ENCODE measurements at places on chromosomes 7 and 10.

- no peak for DNase-seq
Observed at GRCh38 chr10:91713461-91714072, 80.7 kb upstream of the PPP1R3C start.

DNA sequence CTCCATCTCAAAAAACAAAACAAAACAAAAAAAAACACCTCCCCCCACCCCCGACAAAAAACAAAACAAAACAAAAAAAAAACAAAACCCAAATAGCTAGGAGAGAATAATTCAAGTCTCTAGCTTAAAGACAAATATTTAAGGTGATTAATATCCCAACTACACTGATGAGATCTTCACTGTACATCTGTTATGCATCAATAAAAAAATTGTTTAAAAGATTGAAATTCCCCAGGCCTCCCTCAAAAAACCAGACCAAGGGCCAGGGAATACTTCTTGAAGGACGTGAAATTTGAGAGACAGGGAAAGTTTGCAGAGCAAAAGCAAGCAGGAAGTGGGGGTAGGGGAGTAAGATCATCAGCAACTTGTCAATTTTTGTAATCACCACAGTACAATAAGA, 232.6 kb downstream of the REEP3 start:
- DNase-seq, result no peak

- no peak for DNase-seq
Observed at GRCh38 chr10:12212454-12212853, 16.5 kb downstream of the CDC123 start.

GRCh38 chr10:1166101-1166827, 110.1 kb downstream of the WDR37 start:
- DNase-seq, result no peak

DNA sequence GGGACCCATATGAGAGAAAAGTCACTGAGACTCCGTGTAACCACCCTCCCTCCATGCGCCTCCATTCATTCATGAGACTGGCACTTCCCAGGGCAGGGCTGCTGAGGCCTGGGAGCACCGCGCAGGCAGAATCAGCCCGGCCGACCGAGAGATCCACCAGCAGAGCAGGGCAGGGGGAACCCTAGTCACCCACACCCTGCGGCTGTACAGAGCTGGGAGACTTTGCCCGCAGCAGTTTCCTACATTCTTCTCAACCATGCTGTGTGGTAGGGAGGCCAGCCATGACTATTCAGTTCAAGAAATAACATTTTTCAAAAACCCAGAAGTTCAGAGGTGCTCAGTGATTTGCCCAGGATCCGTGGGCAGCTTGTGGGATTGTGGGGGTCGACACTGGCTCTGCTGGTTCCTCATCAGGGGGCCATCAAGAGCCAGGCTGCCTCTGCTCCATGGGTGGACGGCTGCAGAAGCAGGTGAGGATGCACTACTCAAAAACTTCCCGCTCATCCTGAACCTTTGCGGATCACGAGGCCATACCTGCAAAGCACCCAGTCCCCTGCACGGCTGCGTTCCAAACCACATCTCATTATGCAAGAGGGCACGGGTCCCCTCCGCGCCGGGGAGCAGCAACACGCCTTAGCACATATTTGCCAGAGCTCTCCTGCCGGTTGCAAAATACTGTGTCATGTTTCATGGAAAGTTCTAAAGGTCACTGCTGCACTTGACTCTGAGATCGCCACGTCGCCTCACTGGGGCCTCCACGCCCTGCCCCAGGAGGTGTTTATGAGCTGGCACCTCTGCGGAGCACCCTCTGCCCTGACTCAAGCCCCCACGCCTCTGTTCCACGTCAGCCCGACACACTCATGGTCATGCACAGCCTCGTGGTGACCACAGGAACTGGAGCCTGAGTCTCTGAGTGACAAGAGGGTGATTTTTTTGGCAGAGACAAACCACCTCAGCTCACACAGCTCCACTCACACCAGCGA, 132.0 kb downstream of the PRKAG2 start:
- no peak for DNase-seq

- DNase-seq, result no peak
Observed at GRCh38 chr10:29140151-29140550, 148.7 kb upstream of the LYZL1 start.

- no peak for DNase-seq
Observed at GRCh38 chr7:16098585-16099179, 322.7 kb downstream of the CRPPA start.

GRCh38 chr7:78472519-78472918, 673.9 kb downstream of the PHTF2 start:
- no peak for DNase-seq

- DNase-seq, result no peak
Observed at GRCh38 chr7:27921081-27921836, 181.3 kb downstream of the TAX1BP1 start.

GRCh38 chr7:129872054-129872453, 80.7 kb downstream of the UBE2H start:
- no peak for DNase-seq

- no peak for DNase-seq
Observed at GRCh38 chr10:128854204-128854603, 612.8 kb upstream of the MGMT start.

GRCh38 chr10:118495499-118495898, 99.9 kb downstream of the PRLHR start:
- DNase-seq, result no peak

- DNase-seq, result no peak
Observed at GRCh38 chr10:76492026-76492425, 1060.6 kb downstream of the LRMDA start.

DNA sequence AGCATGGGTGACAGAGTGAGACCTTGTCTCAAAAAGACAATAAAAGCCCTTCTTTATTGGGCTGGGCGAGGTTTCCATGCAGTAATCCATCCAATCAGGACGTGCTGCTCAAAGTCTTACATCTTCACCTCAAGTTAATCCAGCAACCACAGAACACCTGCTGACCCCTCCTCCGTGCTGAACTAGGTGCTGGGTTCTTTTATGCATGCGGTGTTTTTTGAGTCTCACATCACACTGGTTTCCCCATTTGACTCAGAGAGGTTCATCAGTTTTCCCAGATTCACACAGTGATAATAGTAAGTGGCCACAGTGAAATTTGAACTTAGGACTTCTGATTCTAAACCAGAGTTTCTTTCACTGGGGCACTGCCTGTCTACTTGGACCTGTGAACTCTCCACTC, 58.3 kb upstream of the GTF2I start:
- DNase-seq, result no peak
